ENCODE measurements at places on chromosomes 16 and 17.

DNA sequence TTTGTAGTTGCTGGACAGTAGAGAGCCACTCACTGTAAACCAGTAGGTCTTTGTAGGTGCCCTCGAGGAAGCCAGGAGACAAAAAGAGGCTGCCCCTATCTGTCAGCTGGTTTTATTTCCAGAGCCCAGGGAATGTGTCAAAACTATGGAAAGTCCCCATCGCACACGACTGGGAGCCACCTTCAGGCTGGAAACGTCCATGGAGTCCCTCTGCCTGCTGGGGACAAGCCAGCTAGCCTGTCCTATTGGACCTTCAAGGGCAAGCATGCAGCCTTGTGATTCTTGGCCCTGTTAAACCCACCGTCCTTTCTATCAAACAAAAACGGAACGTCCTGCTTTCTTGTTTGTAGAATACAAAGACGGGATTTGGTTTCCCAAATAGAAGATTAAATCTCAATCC, 289.8 kb downstream of the SLC39A11 start:
- no peak for DNase-seq

- peak; percentile 61 for DNase-seq
Observed at GRCh38 chr16:85615014-85615851, 2.1 kb downstream of the GSE1 start.

DNA sequence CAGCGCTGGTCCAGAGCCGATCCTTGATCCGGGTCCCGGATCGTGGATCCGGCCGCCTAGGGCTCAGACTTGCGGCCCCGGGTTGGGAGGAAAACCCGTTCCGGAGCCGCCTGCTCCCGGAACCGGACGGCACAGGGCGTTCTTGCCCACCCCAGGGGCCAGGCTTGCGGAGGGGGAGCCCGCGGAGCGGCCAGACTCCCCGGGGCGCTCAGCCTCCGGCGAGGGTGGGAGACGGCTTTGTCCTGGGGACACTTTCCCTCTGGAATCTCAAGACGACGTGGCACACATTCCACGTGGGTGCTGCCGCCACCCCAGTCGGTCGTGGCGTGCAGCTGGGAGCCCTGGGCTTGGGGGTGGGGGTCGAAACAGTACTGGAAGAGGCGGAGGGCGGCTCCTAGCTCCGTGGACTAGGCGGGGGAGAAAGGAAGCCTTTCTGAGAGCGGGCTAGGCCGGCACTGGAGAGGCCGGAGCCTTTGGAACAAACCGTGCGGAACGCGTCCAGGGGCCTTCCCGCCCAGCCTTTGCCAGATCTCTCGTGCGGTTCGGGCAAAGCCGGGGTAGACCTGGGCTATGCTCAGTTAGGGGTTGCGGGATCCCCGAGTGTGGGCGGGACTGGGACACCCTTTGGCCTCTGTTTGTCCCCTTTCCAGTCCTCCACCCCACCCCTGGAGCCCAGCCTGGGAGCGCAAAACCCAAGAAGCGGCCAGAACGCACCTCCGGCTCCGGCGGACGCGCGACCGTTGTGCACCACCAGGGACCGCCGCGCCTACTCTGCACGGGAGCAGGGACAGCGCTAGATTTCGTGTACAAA, 26.5 kb downstream of the SREBF1 start:
- DNase-seq = peak; percentile 74

- no peak for DNase-seq
Observed at GRCh38 chr17:13209081-13209480, 191.3 kb upstream of the ELAC2 start.

GRCh38 chr16:46688101-46688653, 801 bp downstream of the VPS35 start:
- DNase-seq = no peak

DNA sequence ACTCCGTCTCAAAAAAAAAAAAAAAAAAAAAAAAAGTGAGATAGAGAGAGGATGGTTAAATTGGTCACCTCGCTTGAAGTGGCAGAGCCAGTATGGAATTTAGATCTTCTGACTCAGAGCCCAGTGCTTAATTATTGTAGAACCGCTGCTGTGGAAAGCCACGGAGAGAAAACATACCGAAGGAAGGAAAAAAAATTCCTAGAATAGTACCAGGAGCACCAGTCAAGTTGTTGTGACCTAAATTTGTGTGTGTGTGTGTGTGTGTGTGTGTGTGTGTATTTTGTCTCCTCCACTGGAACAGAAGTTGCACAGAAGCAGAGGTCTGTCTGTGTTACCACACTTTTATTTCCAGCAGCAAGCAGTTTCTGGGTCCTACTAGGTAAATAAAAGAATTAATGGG, 10.6 kb upstream of the NUP85 start:
- DNase-seq = no peak

- peak; percentile 82 for DNase-seq
Observed at GRCh38 chr17:66567234-66568170, 265.1 kb downstream of the PRKCA start.

DNA sequence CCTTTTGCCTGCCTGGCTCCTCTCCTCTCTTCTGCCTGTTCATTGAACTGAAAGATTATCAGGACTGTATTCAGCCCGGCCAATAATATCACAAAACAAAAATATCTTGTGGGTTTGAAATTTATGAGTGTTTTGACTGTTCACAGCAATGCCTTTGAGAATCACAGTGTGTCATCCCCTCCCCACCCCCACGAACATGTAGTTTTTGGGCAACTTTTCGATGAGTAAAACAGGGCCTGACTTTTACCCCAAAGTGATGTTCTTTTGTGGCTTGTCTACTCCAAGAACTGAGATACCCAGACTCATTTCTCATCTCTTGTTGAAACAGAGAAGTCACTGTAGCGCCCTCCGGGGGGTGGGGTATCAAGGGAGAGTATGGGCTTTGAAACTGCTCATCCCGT, 675.7 kb downstream of the WWOX start:
- DNase-seq = no peak

DNA sequence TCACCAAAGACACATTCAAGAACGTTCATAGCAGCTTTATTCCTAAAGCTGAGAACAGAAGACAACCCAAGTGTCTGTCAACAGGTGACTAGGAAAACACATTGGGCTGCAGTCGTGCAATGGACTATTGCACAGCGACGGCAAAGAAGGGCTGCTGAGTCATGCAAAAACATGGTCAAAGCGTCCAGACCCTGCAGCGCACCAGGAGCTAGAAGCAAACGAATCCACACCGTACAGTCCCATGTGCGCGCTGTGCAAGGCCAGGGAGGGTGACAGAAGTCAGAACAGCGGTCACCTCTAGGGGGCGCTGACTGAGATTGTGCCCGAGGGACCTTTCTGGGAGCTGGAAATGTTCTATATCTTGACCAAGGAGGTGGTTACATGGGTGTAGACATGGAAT, 266.4 kb downstream of the MAF start:
- DNase-seq = peak; percentile 27
